ENCODE measurements at places on chromosomes 13 and 19. TPM values are rescaled to one million over a fixed set of nuclear protein-coding genes. Genes with fewer than 3 reads are reported as not detected.

The PNMA8A gene
- total RNA-seq = 9.1 TPM

The F2RL3 gene
- not detected for total RNA-seq

The MCOLN1 gene
- total RNA-seq = 11.9 TPM

The CDC37 gene
- 195 TPM for total RNA-seq

The ZNF681 gene
- not detected for total RNA-seq

The CGB5 gene
- 0.39 TPM for total RNA-seq

The MYO16 gene
- 0.09 TPM for total RNA-seq

The SLC17A7 gene
- 0.57 TPM for total RNA-seq

The OLFM4 gene
- 0.02 TPM for total RNA-seq

The DOHH gene
- 16.7 TPM for total RNA-seq

The CEACAM5 gene
- total RNA-seq = 1.6 TPM

The CEACAM16 gene
- total RNA-seq = 0.11 TPM

The LGALS14 gene
- total RNA-seq = not detected

The ZNF541 gene
- total RNA-seq = not detected

The NLRP11 gene
- total RNA-seq = not detected

The HCST gene
- 0.19 TPM for total RNA-seq

The IGFL3 gene
- not detected for total RNA-seq

The YIPF2 gene
- 23.3 TPM for total RNA-seq

The KLK11 gene
- total RNA-seq = 0.12 TPM

The MAP4K1 gene
- 0.97 TPM for total RNA-seq

The CYP2F1 gene
- total RNA-seq = not detected

The DACT3 gene
- total RNA-seq = 0.29 TPM

The TJP3 gene
- total RNA-seq = 0.47 TPM

The SLC10A2 gene
- not detected for total RNA-seq

The COL5A3 gene
- 3.8 TPM for total RNA-seq

The GSX1 gene
- total RNA-seq = not detected

The PLPP2 gene
- total RNA-seq = 101 TPM

The FLT1 gene
- 0.02 TPM for total RNA-seq

The B3GNT8 gene
- total RNA-seq = not detected

The TMEM59L gene
- total RNA-seq = 5.2 TPM

The MEIS3 gene
- total RNA-seq = 41.6 TPM

The CRB3 gene
- 3.5 TPM for total RNA-seq

The NCR1 gene
- not detected for total RNA-seq

The LENG9 gene
- total RNA-seq = 3.9 TPM

The SELENOV gene
- total RNA-seq = 0.05 TPM

The NOVA2 gene
- 1.3 TPM for total RNA-seq
